ENCODE measurements at places on chromosomes 4 and X. TPM values are rescaled to one million over a fixed set of nuclear protein-coding genes. Genes with fewer than 3 reads are reported as not detected.

- DNase-seq: no peak
Observed at GRCh38 chr4:66328803-66329574, 658.7 kb upstream of the EPHA5 start.

The ADRA2C gene
- total RNA-seq: 8.6 TPM

The AMTN gene
- total RNA-seq: not detected

- no peak for DNase-seq
Observed at GRCh38 chr4:20046931-20047677, 204.6 kb upstream of the SLIT2 start.
